C1 segment of cervical spinal cord (tissue), 14 donors: ENCODE measurements at places on chromosomes 2 and 18.

GRCh38 chr2:10990561-10991111 lies 78.9 kb downstream of the KCNF1 start:
- no peak for DNase-seq

DNA sequence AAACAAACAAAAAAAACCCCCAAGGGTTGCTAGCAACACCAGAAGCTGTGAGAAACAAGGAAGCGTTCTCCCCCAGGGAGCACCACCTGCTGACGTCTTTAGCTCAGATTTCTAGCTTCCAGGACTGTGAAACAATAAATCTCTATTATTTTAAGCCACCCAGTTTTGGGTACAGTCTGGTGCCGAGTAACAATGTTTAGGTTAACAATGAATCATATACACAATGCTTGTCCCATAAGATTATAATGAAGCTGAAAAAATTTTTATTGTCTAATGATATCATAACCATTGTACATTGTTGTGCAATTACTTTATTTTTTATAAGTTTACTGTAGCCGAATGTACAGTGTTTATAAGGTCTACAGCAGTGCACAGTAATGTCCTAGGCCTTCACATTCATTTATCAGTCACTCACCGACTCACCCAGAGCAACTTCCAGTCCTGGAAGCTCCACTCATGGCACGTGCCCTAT lies 72.1 kb upstream of the CAB39 start:
- no peak for DNase-seq

GRCh38 chr2:36741188-36741837 lies 44.8 kb downstream of the VIT start:
- no peak for DNase-seq

DNA sequence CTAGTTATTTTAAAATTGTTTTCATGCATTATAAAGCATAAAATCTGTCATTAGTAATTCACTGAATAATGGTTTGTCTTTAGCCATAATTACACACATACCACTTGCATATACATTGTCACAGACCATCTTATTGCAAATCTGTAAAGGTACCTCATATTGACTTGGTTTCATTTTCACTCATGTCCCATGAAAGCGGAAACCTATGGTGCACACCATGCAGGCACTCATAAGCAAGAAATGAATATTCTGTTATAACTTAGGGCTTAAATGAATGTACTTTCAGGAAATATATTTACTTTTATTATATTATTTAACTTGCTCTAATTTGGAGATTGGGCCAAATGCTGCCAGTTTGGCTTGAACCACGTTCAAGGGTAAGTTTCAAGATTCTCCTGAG lies 29.2 kb upstream of the STK17B start:
- DNase-seq, result no peak

- DNase-seq, result no peak
These were observed 1153.3 kb upstream of the TMEFF2 start for GRCh38 chr2:193348055-193348454.

DNA sequence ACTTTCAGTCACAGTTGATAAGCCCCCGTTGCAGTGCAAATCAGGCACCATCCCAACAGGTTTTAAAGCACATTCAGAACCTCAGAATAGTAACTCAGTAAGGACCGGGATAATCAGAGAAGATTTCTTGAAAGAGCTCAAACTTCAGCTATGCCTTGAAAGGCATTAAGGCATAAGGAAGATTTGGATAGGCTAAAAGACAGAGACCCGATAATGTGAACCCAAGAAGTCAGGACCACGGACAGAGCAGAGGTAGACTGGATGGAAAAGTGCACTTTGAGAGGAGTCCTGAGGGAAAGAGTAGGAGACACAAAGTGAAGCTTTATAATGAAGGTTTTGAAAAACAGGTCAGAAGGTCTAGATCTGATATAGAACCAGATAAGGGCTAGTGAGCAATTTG lies 36.9 kb upstream of the KLF7 start:
- no peak for DNase-seq

DNA sequence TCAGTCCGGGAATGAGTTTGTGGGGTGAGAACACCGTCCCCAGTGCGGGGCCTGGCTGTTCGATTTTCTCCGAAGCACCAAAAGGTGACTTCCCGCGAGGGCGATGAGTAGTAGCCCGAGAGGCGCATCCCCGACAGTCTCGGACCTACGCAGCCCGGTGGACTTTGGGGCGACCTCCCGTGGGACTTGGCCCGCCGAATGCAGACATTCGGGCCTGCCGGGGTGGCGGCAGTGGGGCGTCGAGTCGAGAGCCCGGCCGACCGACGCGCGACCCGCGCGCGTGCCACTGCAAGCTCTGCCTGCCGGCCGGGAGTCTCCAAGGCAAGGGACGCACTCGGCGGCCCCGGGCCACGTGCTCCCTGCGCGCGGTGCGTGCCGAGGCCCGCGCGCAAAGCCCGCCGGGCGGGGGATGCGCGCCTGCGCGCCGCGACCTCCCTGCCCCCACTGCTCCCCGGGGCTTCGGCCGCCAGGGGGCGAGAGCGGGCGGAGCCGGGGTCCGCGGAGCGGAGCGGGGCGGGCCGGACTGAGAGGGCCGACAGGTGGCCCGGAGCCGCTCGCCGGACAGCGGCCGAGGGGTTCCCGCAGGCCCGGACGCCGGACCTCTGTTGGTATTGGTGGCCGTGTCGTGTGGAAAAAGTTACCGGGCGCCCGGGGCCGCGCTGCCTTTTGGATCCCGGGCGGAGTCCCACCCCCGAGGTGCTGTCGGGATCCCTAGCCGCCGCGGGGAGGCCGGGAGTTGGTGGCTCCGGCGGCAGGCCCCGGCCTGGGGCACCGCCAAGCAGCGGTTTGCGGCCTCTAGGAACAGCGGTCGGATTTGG lies 1.9 kb downstream of the PTMA start:
- peak; percentile 87 for DNase-seq

DNA sequence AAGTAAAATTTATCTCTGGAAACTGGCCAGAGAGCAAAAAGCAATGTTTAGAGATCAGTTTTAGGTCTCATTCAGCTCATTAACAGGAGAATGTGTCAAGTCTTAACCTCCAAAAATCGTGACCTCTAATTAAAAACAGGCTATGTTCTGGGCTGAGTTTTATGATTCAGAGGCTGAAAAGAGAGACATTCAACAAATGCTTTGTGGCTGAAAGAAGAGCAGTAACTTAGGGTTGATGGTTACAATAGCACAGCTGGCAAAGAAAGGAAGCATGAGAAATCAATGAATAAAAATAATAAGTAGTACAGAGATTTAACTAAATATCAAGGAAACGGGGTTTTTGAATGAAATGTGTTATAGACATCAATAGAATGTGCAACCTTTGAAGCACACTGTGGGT lies 13.1 kb downstream of the TGIF1 start:
- DNase-seq, result no peak

DNA sequence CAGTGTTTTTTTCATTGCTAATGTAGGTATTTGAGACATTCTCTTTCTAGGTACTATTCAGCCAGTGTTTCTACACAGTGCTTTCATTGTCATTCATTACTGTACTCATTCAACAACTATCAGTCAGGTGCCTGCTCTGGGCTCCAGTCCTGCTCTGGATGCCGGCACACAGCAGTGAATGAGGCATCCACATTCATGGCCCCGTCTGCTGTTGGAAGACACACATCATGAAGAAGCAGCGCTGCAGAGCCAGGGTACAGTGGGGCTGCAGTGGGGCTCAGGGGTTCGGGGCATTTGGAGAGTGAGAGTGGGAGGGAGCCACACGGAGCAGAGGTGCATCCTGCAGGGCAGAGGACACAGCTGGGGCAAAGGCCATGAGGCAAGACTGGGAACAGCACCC lies 737.2 kb upstream of the RAB6C start:
- no peak for DNase-seq

GRCh38 chr2:46091961-46092667 lies 205.1 kb upstream of the EPAS1 start:
- no peak for DNase-seq

DNA sequence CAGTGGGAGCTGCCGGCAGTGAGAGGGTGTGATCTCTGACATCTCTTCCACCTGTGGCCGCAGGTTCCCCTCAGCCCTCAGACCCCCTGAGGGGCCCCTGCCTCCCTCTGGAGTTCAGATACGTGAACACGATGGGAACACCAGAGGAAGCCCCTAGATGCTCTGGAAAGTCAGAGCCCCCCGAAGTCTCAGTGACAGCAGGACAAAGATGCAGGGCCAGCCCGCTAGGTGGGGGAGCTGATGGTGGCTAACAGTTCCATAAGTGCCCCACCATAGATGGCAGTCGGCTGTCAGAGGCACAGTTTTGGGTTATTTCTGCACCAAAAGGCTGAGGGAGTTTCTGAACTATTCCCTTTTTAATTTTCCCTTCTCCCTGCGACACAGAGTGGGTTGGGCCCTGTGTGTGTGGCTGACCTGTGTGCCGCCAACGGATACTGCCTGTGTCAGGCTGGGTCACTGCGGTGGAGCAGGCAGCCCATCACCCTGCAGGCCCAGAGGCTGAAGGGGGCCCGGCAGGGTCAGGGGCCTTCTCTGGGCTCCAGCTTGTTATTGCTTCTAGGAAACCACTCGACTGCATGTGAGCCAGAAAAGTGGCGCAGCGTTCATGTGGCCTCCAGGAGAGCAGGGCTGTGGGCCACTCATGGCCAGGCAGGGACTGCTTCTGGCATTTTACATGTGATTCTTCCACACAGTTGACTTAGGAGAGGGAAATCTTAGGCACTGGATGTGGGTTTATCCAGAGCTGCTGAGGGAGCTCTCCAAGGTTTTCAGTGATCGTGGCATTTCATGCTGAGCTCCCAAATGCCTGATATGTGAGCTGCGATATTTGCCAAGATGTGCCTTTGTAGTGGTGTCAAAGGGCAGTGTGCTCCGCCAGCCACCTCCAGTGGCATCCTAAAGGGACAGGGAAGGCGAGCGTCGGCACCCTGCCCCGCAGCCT lies 225.1 kb downstream of the SH3RF3 start:
- no peak for DNase-seq
